ENCODE measurements at places on chromosomes 12 and 14.
A peak's percentile ranks its signal among the peaks of the same experiment; 100 is the strongest.

DNA sequence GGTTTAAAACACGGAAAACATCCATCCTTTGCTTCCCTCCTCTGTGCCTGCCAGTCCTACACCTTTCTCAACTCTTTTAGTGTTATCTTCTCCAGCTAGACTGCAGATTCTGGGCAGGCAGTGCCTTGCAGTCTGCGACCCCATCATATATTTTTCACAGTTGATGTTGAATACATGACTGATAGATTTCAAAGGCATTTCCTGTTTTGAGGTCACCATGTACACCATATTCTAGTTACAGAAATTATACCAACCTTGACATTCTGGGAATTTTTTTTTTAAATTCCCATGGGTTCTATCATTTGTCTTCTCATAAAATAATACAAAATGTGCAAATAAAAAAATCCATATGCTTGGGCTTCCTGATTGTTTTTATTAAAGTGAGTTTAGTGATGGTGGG is 16.6 kb downstream of the SOCS2 start:
- DNase-seq, result no peak

DNA sequence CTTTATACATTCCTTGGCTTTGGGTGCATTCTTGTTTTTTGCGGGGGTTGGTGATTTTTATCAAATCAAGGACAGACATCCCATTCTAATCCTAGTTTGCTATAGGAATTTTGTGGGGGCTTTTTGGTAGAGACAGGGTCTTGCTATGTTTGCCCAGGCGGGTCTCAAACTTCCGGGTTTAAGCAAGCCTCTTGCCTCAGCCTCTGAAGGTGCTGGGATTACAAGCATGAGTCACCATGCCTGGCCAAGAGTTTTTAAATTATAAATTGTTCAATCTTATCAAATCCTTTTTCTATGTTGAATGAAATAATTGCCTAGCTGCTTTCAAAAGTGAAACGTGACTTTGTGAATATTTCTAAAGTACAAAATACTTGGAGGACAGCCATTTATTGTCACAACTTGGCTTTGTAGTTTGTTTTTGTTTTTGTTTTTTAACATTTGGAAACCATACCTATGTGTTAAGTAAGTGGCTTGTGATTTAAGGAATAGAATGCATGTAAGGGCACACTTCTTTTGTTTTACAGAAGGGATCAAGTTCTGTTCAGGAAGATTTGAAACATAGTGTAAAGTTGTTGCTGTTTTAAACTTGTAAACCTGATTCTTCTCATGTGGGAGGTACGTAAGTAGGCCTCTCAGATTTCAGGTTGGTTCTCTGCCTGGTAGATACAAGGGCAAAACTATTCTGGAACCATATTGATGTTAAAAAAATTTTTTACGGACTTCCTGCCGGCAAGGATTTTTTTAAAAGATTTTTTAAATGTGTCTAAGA is 13.4 kb downstream of the MARK3 start:
- DNase-seq, result no peak

DNA sequence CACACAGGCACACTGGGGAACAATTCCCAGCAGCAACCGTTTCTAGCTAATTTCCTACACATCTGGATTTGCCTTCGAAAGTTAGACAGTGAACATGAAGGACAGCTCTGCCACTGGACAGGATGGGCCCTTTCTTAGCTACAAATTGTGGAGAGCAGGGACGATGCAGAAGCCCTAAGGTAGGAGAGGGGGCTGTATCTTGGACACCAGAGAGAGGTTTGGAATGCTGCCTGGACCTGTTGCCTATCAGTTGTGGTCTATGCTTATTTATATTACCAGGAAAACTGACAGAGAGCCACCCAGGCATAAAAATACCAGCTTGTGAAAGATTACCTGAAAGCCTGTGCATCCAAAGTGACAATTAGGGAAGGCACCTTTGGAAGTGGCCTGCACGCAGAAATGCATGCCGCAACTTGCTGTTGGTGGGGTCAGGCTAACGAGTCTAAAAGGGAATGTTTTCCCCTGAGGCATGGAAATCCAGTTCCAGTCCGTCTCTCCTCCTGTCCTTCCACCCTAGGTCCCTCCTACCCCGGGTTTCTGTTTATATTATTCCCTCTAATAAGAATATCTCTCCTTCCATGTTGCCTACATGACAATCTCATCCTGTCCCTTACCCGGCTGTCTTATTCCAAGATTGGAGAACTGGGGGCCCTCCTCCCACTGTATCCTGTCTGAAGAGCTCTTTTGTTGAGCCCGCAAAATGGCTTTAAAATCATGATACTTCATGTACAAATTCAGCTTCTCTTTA is 60.2 kb downstream of the MDM2 start:
- DNase-seq, result no peak

GRCh38 chr12:63912651-63913050 is 68.2 kb downstream of the SRGAP1 start:
- DNase-seq, result no peak

GRCh38 chr12:32270818-32271710 is 128.3 kb upstream of the FGD4 start:
- DNase-seq, result no peak

- DNase-seq, result peak; percentile 14
Measured at GRCh38 chr12:8860165-8860961, 37.9 kb downstream of the A2ML1 start.

DNA sequence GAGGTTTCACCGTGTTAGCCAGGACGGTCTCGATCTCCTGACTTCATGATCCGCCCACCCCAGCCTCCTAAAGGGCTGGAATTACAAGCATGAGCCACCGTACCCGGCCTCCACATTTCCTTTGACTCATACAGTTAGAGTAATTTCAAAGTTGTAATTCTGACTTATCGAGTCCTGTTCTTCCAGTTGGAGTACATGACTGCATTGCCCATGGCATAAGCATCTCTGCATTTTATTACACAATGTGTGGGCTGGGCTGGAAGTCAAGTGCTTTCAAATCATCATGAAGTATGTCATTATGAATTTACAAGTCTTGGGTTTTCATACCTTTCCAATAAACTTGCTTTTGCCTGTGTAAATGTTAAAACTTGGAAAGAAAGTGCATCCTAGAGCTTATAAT is 1295.7 kb upstream of the FLRT2 start:
- no peak for DNase-seq

DNA sequence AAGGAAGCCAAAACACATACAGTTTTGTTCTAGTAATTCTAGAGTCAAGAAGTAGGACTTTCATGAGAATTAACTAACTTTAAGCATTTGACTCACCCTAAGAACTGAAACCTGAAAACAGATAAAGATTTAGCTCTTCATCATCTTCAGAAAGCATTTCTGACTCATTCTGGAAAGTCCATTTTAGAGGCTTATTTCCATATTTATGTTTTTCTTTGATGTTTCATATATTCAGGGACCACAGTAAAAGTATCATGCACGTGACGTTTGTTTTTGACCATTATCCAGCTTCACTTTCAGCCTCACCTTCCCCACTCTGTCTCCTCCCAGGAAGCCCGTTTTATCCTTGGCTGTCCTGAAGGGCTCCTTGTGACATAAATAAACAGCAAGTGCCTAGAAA is 79.2 kb downstream of the MDGA2 start:
- DNase-seq, result no peak

GRCh38 chr14:61101803-61102548 is 120.9 kb downstream of the SLC38A6 start:
- no peak for DNase-seq

- DNase-seq, result no peak
Measured at GRCh38 chr12:71684081-71684480, 1.8 kb upstream of the TMEM19 start.

- no peak for DNase-seq
Measured at GRCh38 chr14:70043001-70043400, 145.8 kb downstream of the SLC8A3 start.

DNA sequence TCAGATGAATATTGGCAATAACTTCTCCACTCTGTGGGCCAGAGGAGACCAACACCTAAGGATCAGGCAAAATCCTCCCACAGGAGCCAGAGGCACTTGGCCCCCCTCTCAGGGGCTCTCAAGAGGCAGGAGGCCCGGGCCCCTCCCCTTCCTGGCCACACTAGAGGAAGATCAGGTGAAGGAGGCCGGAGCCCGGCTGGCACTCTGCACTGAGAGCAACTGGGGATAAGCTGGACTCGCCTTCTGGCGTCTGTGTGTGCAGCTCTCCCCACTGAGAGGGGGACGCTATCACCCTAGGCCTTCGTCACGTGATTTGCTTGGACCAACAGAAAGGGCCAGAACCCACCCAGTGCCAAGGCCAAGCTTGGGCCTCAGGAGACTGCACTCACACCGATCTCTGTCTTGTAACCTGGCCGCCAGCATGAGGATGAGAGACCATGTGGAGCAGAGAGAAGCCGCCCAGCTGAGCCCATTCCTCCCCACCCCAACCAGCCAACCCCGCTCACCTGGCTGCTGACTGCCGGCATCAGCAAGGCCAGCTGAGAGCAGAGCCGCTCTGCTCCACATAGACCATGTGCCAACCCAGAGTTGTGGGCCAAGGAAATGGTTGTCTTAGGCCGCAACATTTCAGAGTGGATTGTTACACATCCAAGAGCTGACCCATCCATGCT is 64.0 kb downstream of the NOC4L start:
- no peak for DNase-seq

GRCh38 chr14:106837870-106838269 is 1311.5 kb downstream of the TMEM121 start:
- DNase-seq, result no peak

- DNase-seq, result no peak
Measured at GRCh38 chr12:115964626-115965025, 312.9 kb downstream of the MED13L start.

- DNase-seq, result no peak
Measured at GRCh38 chr14:35504260-35504659, 29.7 kb upstream of the INSM2 start.

DNA sequence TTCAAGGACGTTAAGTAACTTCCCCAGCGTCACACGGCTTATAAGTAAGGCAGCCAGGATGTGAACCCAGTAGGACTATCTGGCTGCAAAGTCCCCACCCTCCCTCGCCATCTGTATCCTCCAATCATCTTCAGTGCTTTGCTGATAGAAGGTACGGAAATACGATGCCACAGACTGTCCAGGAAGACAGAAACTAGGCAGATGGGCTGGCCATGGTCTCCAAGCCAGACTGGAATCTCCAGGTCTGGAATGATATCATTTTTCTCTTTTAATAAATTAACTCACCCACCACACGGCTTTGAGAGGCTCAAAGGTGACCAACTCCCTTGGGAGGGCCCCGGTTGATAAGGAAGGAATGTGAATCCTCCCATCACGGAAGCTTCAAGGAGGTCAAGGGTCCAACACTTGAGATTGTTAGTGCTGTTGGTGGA is 16.3 kb upstream of the BDKRB1 start:
- no peak for DNase-seq

DNA sequence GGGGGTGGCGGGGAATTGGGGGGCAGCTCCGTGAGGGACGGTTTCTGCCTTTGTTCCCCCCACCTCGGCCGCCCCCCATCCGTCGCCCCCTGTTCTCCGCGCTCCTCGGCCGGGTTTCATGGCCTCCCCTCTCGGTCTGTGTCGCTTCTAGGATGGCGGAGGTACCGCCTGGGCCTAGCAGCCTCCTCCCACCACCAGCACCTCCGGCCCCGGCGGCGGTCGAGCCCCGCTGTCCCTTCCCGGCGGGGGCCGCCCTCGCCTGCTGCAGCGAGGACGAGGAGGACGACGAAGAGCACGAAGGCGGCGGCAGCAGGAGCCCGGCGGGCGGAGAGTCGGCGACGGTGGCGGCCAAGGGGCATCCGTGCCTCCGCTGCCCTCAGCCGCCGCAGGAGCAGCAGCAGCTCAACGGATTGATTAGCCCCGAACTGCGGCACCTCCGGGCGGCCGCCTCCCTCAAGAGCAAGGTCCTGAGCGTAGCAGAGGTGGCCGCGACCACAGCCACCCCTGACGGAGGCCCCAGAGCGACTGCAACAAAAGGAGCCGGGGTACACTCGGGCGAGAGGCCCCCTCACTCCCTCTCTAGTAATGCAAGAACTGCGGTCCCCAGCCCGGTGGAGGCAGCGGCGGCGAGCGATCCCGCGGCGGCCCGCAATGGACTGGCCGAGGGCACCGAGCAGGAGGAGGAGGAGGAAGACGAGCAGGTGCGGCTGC is 575 bp downstream of the NAA30 start:
- no peak for DNase-seq

GRCh38 chr12:120264904-120265472 is 542 bp downstream of the PXN start:
- no peak for DNase-seq

- DNase-seq, result no peak
Measured at GRCh38 chr14:33754261-33754660, 196.6 kb downstream of the EGLN3 start.

DNA sequence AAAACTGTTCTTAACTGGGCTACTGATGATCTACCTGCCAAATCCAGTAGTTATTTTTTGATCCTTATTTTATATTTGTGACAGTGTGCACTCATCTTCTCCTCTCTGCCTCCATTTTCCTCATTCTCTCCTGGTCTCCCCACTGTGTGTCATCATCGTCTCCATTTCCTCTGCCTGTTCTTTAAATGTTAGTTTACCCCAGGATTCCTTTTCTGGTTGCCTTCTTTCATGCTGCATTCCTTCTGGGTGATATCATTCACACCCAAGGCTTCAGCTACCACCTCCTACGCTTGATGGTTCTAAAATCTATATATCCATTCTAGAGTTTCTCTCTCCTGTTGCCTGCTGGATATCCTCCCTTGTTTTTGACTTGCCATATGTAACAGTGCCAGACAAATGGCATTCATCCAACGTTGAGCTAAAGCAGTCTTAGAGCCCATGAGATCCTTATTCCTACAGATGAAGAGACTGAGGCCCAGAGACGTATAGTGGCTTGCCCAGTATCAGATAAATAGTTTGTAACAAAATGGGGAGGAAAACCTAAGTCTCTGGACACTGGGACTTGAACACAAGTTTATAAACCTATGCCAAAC is 109.5 kb downstream of the DIP2B start:
- no peak for DNase-seq

DNA sequence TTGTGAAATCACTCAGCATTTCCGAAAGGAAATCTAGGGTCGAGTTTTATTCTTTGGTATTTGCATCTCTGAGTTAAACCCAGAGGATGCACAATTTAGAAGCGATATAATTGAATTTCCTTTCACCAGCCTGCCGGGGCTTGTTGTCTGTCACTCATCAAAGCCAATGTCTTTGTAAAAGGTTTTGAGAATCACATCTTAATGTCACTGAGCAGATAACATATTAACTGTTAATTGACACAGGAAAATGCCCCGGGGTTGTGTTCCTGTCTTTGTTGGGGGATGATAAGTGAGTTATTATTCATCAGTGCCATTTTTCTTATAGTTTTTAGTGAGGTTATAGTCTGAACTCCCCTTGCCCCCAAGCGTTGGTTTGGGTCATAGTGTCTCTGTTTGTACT is 73.4 kb downstream of the DUSP6 start:
- no peak for DNase-seq

- peak; percentile 39 for DNase-seq
Measured at GRCh38 chr12:57632958-57633840, at the start of gene B4GALNT1. Gene B4GALNT1 (minus strand): TSS chr12:57633201. CDS start chr12:57632132, 1,069 bp downstream.

DNA sequence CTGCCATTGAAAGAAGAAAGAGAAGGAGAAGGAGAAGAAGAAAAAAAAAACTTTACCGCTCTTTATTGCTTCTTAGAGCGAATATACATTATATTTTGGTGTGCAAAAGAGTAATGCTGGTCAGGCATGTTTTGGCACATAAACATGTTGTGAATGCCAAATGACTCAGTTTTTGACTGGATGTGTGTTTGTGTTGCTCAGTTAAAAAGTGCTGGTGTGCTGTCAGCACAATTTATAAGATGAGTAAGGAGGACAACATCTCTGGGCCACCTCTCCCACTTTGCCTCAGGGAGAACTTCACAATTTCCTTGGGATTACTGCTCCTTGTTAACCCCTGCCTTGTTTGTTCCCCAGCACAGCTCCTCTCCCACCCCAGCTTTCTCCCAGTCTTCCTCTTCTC is 584.8 kb downstream of the ETNK1 start:
- no peak for DNase-seq

GRCh38 chr14:49545071-49545470 is 41.1 kb downstream of the RPS29 start:
- no peak for DNase-seq

GRCh38 chr12:44592626-44593025 is 283.5 kb downstream of the NELL2 start:
- no peak for DNase-seq

Measured in NCI-H1694 treated with DMSO at 0.1 percent for 48 hours (cell line).